ENCODE measurements at places on chromosomes 13 and 19.
A peak's percentile ranks its signal among the peaks of the same experiment; 100 is the strongest.

DNA sequence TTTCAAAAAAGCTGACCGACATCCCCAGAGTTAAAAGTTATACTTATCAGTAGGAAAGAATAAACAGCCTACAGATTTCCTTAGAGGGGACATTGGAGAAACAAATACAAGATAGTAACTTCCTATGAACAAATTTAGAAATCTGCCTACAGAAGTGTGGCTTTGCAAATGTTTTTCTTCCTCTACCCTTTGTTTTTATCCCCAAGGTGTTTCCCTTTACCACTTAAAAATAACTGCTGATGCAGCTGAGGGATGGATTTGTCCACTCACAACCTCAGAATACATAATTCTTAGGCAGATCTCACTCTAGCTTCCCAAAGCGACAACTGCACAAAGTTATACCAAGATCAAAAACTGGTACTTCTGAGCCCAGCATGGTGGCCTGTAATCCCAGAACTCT is 20.9 kb downstream of the MED4 start:
- DNase-seq, result no peak

DNA sequence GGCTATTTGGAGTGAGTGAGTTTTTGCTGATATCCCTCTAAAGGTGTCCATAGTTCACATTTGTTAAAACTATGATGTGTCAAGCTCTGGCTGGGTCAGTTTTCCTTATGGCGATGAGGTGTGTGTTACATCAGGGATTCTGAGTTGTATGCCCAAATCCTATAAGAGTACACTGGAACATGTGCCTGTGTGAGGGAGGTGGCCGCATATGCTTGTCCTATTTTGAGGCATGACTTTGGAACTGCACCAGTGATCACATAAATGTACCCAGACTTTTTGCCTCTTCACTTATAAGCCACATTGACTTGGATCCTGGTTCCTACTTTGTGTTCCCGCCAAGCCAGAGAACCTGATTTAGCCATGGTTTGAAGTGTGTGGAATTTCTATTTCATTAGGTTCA is 140.3 kb upstream of the RXFP2 start:
- DNase-seq, result no peak

DNA sequence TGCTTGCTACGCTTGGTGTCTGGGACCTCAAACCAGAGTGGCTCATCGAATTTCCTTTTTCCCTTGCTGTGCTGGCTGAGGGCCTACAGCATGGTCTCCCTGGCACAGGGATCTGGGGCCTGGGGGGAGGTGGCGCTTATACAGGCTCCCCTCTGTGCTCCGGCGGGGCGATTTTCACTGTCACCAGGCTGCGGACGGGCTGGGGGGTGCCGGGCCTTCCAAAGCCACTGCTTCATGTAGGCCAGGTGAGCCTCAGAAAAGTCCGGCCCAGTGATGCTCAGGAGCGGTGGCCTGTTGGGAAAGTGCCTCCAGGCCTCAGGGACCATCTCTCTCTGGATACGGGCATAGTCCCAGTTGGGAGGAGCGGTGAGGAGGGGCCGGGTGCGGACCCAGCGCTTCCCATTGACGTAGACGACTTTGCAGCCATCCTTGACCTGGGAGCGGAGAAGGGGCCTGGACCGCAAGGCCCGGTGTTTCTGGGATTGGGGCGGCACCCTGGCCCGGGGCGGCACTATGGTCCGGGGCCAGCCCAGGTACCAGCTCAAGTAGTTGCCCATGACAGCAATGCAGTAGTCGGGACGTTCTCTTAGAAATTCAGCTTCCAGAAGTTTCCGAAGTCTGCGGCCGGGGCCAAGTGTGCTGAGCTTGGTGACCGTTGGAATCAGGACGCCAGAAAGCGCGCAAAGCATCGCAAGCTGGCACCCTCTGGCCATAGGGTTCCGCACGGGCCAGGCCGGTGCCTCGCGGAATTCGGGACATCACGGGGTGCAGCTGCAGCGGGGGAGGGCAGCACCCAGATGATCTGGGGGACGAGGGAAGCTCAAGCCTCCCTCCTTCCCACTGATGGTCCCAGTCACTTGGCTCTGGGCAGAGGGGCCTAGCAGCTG is 255.9 kb downstream of the SLC7A1 start:
- DNase-seq, result no peak

DNA sequence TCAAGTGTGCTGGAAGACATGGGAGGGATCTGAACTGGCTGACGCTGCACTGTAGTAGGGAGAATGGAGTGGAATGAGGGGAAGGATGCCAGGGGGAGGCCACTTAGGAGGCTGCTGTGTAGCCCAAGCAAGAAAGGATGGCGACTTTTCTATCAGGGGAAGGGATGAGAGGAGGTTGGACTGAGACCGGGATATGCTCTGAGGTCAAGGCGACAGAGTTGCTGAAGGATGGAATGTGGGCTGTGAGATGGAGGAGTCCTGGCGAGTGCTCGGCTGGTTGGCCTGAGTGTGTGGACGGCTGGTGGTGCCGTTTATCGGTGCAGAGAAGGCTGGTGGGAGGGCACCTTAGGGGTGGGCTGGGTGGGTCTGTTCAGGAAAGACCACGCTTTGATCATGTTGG is 45.7 kb downstream of the IRS2 start:
- DNase-seq, result no peak

DNA sequence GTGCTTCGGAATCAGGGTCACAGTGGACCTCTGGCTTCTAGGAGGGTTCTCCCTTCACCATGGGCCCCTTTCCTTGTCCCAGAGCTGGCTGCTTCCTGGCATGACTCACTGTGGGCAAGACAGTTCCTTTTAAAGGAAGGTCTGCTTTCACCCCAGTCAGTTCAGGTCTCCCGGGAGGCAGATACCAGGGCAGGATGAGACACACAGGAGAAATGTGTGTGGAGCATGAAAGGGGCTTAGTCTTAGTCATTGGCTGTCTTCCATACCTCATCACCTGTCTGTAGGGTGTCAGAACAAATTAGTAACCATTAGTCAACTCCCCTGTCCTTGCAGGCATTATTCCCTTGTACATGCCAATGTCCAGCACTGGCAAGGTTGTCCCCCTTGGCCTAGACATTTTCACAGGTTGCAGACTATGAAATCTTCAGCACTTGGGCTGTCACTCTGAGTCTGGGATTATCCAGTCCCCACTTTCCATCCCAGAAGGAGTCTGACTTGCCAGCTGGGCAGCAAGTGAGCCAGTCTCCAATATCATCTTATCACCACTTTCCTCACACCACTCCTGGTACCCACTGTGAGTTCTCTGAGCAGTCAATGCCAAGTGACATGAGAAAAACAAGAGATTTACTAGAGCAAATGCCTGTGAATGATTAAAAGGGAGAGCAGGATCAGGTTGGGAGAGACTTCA is 76.8 kb upstream of the MEDAG start:
- DNase-seq, result no peak

GRCh38 chr13:113538689-113539058 is 45.9 kb upstream of the TFDP1 start:
- no peak for DNase-seq

DNA sequence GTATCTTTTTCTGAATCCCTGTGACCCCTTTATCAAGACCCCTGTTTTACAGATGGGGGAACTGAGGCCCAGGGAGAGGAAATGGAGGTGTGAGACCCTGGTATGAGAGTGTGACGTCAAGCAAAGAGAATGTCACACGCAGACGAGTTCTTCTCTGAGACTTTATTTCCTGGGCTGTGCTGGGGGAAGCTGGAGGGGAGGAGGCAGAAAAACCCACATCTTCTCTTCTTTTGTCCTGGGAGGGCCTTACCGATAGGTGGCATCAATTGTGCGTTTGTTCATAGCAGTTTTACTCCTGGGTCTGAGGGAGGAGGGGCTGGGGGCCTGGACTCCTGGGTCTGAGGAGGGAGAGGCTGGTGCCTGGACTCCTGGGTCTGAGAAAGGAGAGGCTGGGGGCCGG is 4.9 kb upstream of the KLK15 start:
- no peak for DNase-seq

DNA sequence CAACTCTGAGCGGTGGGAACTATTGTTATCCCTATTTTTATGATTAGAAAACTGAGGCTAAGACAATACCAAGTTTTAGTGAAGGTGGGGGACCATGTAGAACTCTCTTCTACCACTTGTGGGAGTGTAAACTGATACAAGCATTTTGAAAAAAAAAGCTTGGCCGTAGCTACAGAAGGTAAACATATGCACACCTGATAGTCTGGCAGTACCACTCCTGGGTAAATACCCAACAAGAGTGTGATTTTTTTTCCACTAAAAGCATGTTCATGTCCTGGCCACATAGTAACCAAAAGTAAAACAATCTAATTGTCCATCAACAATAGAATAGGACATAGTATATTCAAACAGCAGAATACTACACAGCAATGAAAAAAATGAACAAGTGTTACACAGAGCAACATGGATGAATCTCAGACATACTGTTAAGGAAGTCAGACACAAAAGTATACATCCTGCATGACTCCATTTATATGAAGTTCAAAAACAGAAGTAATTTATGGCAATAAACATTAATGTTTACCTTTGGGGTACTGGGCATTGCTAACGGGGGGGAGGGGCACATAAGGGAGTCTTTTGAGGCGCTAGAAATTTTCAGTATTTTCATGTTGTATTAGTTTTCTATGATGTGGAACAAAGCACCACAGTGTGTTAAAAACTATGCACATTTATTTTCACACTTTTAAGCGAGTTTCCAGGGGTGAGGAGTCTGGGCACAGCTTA is 6.4 kb upstream of the SPATA13 start:
- no peak for DNase-seq

GRCh38 chr19:1265615-1266128 is 3.5 kb upstream of the CIRBP start:
- DNase-seq, result no peak

GRCh38 chr19:4911786-4912672 is 2.7 kb downstream of the UHRF1 start:
- DNase-seq, result peak; percentile 79

DNA sequence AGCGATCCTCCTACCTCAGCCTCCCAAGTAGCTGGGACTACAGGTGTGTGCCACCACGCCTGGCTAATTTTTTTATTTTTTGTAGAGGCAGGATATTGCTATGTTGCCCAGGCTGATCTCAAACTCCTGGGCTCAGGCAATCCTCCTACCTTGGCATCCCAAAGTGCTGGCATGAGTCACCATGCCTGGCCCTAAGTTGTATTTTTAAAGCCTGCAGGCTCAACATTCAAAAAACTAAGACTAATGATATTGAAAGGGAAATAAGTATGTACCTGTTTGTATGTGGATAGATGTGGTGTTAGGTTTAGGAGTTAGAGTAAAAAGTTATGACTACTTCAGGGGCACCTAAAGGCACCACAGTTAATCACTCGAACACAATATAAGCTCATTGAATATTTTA is 5.4 kb upstream of the IPO5 start:
- no peak for DNase-seq

DNA sequence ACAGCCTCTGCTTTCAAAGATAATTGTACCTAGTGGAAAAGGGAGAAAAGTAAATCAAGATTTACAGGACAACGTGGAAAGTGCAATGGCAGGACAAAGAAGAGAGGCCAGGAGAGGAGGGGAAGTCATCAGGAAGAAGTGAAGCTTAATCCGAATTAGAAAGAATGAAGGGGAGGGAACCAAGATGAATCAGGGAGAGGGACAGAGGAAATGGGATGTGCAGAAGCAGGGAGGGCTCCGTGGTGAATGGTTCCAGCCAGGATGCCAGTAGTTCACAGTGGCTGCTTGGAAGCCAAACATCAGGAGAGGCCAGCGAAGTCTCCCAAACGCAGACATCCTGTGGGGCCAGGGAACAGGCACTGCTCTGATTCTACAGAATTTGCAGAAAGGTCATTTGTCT is 144.4 kb downstream of the LIG4 start:
- no peak for DNase-seq

All from stimulated activated CD4-positive, alpha-beta T cell treated with anti-CD3 and anti-CD28 coated beads, Interleukin-2, amount 100 ng/mL, for 24 hours (primary cell).